ENCODE measurements at places on chromosomes 11 and 22.

GRCh38 chr11:36196411-36196998 is 92.7 kb downstream of the COMMD9 start:
- DNase-seq, result no peak

GRCh38 chr11:113814181-113814580 is 34.6 kb downstream of the CLDN25 start:
- DNase-seq, result no peak

- DNase-seq, result no peak
These were observed 974.6 kb upstream of the RAG2 start for GRCh38 chr11:37572491-37573171.

- DNase-seq, result no peak
These were observed 242.0 kb downstream of the TENM4 start for GRCh38 chr11:79198898-79199250.

DNA sequence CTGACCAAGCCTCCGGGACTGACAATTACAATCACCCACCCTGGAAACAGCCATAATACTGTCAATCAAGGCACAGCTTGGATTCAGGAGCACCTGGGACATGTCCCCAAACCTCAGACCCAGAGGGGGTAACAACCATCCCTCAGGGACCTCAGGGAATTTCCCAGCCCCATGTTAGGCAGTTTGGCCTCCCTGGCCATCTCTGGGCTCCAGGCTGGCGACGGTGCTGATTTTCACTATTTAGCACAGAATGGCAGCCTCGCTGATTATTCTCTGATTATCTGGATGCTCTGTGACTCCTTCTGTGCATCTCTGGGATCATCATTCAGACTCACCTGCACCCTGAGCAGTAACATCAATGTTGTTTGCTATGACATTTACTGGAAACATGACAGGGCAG is 45.8 kb upstream of the VPREB1 start:
- no peak for DNase-seq

GRCh38 chr11:45704635-45705034 is 39.2 kb upstream of the CHST1 start:
- DNase-seq, result no peak

GRCh38 chr11:65504674-65505465 is 6.0 kb downstream of the MALAT1 start:
- no peak for DNase-seq

GRCh38 chr11:128942817-128943427 is at the start of gene TP53AIP1:
TP53AIP1 (minus strand) TSS chr11:128942871; CDS start chr11:128937818, 5,053 bp downstream.
- no peak for DNase-seq

GRCh38 chr22:34501366-34501965 is 564.5 kb upstream of the ISX start:
- DNase-seq, result no peak

DNA sequence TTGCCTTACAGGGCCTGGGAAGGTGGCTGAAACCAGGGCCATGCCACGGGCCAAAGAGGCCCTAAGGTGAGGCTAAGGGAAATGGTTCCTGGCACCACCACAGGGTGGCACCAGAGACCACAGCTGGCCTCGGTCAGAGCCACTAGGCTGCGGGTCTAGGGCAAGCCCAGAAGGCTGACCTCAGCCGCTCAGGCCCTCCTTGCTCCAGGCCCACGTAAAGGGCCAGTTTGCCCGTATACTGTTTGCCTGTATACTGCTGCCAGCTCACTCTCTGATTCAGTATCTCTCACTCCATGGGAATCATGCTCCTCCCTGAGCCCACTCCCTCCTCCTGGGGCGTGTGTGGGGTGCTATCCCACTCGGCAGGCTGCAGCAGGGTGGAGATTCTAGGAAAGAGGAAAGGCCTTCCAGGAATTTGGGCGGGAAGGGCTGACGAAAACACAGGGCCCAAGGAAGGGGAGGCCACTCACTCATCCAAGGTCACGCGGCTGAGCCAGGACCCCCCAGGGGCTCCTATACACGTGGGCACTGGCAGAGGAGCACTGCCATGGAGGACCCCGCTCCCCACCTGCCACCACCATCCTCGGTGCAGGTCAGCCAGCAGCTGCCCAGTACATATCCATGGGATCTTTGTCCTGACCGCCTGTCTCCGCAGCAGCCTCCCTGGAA is 62.4 kb downstream of the NECTIN1 start:
- DNase-seq, result no peak

GRCh38 chr11:15882876-15883454 is 473.4 kb downstream of the SOX6 start:
- DNase-seq, result no peak
